ENCODE measurements at places on chromosomes 2 and 18.

DNA sequence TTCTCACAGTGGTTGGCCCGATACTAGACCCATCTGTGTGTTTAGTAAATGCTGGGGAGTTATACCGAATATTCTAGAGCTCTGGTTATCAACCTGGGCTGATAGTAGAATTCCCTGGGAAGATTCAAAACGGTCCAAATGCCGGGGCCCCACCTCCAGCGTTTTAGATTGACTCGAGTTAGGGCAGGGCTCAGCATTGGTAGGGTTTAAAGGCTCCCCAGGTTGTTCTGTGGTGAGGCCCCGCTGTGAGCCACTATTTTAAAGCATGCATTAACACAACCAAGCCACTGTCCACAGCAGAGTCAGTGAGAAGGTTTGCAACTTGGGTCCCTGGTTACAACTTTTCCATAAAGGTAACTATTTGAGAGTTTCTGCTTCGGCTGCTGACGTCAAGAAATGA, 73.6 kb downstream of the DYSF start:
- no peak for DNase-seq

DNA sequence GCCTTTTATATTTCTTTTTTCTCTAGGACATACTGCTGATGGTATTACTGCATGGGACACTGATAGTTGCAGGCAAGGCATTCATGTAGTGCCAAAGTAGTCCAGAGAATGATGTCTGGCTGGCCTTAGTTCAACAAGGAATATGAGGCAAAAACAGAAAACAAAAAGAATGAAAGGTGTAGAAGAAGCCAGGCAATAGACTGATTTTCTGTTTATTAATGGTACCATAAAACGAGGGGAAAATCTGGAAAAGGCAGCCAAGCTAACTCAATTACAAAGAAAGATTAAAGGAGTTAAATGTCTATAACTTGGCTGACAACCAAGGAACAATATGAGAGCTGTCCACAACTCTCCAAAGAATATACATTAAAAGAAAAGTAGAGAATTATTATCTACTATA, 284.9 kb downstream of the ZEB2 start:
- DNase-seq: no peak

DNA sequence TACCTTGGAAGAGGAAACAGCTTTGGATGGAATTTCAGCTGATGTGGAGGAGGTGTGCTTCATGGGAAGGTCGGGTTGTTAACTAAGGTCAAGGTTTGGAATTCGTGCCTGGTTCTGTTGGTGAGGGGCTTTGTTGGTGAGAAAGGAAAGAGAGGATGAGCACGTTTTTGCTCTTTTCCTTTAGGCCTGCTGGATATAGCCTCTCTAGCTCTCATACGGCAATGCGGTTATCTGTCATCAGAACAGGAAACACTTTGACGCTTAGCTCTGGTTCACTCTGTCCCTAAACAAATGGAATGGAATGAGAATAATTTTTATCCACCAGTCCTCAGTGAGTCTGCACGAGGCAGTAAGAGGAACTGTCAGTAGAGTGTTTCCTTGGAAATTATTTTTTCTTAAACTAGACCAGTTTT, 169.7 kb upstream of the NOSTRIN start:
- DNase-seq: no peak

DNA sequence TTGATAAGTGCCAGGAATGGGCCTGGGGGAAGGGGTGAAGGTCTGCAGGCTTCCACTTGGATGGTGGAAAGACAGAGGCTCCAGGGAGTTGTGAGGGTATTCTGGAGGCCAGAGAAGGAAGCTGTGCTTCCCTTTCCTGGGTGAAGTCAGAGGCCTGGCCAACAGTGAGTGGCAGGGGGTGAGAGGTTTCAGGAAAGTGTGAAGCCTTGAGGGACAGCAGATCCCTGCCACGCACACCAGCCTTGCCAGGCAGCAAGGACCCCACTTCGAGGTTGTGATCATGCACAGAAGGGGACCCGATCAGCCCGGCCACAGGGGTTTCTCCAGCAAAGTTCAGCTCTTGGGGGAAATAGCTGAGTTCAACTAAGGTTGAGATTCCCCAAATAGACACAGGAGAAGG, 66.5 kb downstream of the SMAD7 start:
- no peak for DNase-seq

- peak; percentile 49 for DNase-seq
Observed at GRCh38 chr2:11573418-11574175, 39.8 kb downstream of the GREB1 start.

- no peak for DNase-seq
Observed at GRCh38 chr18:35750929-35751328, 169.4 kb downstream of the GALNT1 start.

- DNase-seq: peak; percentile 56
Observed at GRCh38 chr2:104952976-104953375, 84.9 kb upstream of the MRPS9 start.

DNA sequence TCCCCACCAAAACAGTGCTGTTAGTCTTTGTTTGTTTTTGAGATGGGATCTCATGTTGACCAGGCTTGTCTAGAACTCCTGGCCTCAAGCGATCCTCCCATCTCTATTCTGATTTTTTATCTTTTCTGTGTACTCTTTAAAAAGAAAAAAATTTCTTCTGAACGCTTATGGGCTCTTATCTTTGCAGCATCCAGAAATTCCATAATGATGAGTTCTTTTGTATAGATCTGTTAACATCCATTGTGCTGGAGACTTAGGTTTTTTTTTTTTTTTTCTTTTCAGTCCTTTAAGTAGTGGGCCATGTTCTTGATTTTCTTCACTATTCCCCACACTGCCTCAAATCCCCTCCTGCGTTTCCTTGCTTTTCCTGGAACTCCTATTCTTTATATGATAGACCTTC, 31.0 kb downstream of the RBBP8 start:
- DNase-seq: no peak

DNA sequence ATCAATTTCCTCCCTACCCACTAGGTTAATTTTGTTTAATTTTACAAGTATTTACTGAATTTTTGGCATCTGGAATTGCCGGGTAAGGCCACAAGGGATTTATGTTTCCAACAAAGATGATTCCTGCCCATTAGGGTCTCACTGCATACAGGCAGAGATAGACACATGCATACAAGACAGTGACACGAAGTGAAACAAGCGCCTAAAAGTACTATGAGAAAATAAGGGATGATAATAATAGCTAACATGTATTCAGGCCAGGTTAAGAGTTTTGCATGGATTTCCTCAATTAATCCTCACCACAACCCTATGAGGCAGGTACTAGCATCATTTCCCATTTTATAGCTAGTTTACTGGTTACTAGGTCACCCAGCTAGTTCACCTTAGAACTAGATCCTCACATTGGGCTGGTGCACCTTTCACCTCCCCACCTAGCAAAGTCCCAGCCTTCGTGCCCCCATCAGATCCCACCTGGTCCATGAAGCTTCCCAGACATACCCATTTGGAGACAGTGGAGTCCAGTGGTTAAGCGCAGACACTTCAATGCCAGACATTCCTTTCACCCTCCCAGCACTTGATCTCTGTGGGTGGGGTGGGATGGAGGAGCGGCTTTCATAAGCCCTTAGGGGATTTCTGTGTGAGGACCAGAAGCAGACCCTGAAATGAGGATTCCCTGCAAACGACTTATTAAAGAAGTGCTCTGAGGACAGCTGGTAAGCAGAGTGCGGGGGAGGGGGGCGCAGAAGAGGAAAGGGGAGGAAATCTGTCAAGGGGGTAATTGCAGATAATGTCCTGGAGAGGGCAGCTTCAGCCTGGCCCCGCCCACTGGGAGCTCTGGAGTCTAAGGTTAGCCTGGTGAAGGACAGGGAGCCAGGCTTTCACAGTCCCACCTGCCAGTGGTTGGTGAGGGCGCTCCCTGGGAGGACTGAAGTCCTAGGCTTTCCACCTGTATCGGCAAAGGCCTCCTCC, 5.8 kb upstream of the DGUOK start:
- DNase-seq: peak; percentile 36

- no peak for DNase-seq
Observed at GRCh38 chr2:235685024-235685721, 191.3 kb downstream of the AGAP1 start.

DNA sequence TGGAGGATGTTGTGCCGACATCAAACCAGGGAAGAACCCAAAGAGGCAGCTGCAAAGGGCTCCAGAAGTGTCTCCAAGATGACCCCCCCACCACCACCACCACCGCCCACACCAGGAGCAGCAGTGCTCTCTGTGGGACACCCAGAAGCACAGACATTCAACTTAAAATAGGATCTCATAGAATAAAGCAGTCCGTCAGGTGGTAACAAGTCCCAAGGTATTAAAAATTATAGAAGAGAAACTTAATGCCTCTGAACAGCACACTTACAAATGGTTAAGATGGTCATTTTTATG, 155.5 kb upstream of the ID2 start:
- no peak for DNase-seq

- no peak for DNase-seq
Observed at GRCh38 chr2:239177908-239178307, 222.9 kb downstream of the HDAC4 start.

GRCh38 chr2:33859811-33860461, 260.8 kb upstream of the FAM98A start:
- no peak for DNase-seq

- no peak for DNase-seq
Observed at GRCh38 chr2:45867800-45868199, 216.3 kb downstream of the PRKCE start.

DNA sequence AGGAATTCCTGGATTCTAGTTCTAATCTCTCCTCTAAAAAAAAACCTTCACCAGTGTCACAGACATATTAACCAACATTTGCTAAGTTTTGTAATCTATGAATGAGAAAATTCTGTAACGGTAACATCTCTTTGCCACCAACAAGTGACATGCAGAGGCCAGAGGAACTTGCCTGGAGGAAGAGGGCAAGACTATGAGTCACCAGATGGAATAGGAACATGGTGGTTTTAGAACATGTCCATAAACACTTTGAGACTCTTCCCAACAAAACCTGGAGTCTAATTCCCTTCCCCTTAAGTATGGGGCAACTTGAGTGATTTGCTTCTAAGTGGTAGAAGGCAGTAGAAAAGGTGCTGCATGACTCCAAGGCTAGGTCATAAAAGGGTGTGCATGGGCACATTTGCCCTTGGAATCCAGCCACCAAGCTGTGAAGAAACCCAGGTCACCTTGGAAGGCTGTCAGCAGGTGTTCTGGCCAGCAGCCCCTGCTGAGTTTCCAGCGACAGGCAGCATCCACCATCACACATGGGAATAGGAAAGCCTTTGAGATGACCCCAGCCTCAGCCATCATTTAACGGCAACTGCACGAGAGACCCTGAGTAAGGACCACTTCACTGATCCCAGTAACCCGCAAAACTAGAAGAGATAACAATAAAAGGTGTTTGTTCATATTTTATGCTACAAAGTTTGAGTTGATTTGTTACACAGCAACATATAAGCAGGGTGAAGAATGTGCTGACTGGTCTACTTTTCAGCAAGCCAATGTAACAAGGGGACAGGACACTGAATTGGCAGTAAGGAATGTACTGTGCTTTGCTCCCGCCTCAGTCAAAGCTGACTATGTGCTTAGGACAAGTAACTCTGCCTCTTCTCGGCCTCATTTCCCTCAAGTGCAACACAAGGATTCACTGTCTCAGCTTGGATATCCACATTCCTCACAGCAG, 90.6 kb downstream of the SKA1 start:
- no peak for DNase-seq

DNA sequence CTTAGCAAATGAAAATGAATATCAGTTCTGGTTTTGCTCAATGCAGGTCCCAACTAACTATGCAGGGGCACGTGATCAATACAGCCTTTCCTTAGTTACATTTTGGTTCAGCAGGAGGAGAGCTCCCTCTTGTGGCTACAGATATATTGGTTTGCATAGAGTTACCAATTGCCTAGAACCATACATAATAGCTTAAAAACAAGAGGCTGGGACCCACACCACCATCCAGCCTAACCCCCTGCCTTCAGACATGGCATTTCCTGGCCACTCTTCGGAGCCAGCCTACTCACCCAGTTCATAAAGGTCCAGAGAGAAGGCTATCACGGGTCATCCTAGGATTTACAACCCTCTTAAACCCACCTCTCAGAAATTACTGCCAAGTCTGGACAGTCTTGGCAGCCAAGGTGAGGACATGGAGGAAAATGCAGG, 10.5 kb downstream of the CCDC93 start:
- DNase-seq: peak; percentile 68

GRCh38 chr2:72112981-72113846, 34.4 kb downstream of the CYP26B1 start:
- no peak for DNase-seq

DNA sequence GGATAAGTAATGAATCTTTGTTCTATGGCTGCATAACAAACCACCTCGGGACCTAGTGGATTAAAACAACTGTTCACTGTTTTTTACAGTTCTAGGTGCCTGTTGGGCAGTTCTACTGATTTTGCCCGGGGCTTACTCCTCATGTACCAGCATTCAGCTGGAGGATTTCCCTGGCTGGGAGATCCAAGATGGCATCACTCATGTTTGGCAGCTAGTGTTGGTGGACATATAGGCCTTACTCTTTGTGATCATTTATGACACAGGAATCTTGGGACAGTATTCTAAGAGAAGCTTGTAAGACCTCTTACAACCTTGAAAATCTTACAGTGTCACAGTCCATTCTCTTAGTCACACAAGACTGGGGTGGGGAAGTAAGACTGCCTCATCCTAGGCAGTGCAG, 4.6 kb downstream of the MARCHF7 start:
- DNase-seq: no peak

DNA sequence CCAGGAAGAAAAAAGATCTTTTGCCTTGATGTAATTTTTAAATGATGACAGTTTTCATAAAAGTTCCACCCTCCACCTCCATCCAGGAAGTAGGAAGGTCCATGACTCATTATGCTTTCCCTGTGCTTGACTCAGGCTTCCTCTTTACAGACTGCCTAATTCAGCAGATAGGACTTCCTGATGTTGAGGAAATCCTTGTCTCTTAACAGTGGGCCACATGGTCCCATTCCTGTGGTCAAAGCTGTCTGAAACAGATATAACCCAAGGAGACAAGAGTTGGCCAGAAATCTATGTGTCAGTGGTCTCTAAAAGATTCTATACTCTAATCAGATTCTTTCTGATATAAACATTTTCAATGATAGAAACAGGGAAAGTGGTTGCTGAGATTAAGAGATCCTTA, 119.1 kb downstream of the BAZ2B start:
- peak; percentile 83 for DNase-seq

- DNase-seq: peak; percentile 93
Observed at GRCh38 chr2:70570041-70570661, 16.5 kb upstream of the TGFA start.

DNA sequence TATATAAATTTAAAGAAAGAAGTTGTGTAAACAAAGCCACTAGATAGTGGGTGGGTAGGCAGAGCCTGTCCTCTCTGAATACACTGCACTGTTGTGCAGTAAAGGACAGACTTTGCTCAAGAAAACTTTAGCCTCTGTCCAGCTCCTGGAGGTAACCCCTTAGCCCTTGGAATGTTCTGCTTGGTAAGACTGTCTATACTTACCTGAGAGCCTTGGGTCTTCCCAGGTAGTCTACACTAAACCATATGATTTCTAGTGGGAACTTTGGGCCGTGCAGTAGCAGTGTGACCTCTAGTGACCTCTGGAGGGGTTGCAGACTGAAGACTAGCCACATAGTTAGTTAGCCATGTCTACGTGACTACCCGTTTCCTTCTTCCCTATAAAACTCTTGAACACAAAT, 678.3 kb upstream of the NRXN1 start:
- DNase-seq: peak; percentile 5

All from SW480 (cell line).